ENCODE measurements at places on chromosomes 3 and 15.

DNA sequence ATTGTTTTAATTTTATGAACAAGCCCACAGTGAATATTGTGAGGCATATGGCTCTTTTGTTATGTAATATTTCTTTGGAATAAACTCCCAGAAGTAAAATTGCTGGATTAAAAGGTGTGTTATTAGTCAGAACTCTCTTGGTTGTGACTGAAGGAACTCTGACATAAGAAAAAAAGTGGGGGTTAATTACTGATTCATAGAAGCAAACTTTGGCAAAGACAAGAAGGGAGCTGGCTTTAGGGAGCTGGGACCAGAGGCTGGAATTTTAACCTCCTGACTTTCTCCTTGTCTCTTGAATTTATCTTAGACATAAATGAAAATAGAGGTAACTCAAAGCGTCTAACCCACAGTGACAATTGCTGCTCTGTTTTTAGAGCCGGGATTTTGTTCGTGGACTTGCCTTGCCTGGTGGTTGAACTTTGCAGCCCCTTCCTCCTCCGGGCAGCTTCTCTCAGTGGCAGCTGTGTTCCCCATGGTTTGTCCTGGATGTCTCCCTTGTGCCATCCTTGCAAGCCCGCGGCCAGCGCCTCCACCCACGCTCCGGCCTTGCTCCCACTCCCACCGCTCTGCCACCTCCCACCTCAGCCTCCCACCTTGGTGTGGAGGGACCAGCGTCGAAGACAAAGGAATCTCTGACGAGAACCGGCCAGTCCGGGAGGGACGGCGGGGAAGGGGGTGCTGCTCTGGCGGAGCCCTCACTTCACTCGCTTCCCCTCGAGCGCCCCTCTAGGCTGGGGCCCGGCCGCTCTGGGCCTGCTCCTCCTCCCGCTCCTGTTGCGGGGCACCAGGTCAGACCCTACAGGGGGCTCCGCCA lies 28.0 kb downstream of the ARHGAP31 start:
- DNase-seq = no peak

- no peak for DNase-seq
Measured at GRCh38 chr3:44842376-44842775, 19.3 kb upstream of the TMEM42 start.

GRCh38 chr3:183489455-183490210 lies 61.2 kb upstream of the MCF2L2 start:
- DNase-seq = no peak

GRCh38 chr3:70531063-70531657 lies 218.7 kb upstream of the MDFIC2 start:
- peak; percentile 3 for DNase-seq

GRCh38 chr3:12294885-12295580 lies 6.2 kb downstream of the PPARG start:
- DNase-seq = peak; percentile 24

DNA sequence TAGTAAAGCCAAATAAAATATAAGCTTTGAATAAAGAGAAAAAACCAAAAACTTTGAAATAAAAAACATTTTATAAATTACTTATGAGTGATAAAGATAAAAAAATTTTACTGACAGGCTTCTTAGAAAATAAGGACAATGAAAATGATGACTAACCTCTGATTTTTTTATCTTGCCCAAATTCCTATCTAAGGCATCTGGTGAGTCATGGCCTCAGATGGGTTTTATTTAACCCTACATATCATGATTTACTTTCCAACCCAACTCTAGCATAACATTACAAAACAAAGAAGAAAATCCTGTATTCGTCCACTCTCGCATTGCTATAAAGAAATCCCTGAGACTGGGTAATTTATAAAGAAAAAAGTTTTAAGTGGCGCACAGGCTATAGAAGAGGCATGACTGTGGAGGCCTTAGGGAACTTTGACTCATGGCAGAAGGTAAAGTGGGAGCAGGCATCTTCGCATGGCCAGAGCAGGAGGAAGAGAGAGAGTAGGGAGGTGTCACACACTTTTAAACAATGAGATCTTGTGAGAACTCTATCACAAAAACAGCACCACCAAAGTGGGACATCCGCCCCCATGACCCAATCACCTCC lies 152.1 kb downstream of the NEK10 start:
- peak; percentile 14 for DNase-seq

DNA sequence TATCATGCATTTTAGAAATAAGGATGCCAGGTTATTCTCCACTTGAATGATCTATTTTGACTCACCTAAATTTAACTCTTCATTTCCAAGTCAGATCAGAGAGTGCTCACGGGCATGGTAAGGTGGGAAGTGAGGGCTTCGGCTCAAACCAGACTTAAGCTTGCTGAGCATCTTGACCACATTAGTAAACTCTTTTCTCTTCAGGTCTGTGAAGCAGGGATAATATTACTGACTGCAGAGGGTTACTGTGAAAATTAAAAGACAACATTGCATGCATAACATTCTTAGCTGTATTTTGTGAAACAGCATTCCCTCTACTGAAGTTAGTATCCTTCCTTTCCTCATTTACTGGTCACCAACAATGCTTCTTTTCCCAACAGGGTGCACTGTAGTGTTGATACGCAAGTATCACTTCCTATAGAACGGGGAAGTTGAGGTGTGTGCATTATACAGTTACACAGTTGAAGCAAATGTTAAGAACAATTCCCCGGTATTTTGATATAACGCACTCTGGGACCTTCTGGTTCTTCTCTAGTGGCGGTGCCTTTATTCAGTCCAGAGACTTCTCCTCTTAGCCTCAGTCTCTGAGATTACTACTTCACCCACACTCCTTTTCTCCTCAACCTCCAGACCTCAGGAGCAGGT lies 74.1 kb upstream of the MNS1 start:
- DNase-seq = no peak

GRCh38 chr3:10337323-10338163 lies 16.6 kb upstream of the SEC13 start:
- DNase-seq = no peak

DNA sequence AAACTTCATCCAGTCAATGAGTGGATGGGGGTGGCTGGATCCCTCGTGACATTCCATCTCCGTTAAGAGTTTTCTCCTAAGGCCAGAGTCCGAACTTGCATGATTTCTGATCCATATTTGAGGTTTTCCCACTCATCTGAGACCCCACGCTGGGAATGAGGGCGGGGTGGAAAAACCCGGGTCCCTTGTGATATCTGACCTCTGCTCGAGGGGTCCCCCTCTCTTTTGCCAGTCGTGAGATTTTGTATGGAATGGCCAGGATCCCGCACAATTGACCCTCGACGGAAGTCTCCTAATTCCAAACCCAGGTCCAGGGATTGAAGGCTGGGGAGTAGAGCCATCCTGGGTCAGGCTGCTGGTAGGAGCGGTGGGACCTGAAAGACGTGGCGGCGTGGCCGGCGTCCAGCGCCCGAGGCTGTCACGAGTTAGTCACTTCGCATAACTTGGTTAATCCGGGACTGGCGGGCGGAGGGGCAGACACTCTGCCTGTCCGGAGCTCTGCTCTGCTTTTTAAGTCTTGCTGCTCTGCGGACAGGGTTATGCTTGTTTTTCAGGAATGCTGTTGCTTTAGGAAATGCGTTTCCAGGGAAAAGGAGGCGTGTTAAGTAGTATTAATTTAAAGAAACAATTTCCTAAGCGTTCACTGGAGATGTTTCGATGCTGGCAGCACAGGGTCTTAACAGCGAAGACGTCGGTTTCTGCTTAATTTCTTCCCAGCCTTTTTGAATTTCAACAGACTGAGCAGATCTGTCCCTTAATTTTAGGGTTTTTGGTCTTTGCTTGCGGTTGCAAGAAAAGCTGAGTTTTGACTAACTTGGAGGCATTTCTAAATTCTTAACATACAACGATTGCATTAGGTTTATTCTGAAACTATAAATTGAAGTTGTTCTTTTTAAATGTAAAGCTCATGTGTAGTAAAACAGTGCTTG lies 69.7 kb upstream of the LRRFIP2 start:
- peak; percentile 66 for DNase-seq

DNA sequence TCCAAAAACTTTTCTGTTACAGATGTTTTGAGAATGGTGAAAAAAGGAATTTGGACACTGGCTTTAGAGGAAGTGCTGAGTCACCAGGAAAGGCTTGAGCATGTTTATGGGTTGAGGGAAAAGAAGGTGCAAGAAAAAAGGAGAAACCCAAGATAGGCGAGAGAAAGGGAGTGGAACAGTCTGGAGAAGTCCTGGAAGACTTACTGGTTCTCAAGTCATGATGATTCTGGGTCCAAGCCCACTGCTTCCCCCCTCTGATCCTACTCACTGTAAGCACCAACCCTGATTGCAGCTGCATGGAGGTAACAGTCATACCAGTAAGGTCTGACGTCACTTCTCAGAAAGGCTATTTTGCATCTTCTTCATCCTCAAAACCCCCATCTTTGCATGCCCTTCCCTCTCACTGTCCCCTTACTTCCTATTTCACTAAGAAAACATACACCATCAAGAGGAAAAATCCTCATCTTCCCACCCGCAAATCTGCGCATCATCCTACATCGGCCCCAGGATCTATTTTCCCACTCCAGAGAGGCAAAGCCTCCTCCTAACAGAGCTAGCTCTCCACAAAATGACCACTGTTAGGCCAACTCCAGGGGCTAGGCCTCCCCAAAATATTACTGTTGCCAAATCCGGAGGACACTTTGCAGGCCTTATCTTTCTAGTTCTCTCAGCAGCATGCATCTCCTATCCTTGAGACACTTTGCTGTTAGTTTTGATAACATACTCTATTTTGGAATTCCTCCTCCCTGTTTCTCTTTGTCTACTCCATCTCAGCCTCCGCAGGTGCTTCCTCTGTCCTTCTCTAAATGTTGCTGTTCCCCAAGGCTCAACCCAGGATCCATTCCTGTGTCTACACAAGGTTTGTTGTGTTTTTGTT lies 3.2 kb upstream of the ATP13A3 start:
- no peak for DNase-seq

- no peak for DNase-seq
Measured at GRCh38 chr3:39809181-39809994, at the start of gene MYRIP. TSS of gene MYRIP (plus strand) at chr3:39809609. CDS start at chr3:39900817, 91,208 bp downstream.

DNA sequence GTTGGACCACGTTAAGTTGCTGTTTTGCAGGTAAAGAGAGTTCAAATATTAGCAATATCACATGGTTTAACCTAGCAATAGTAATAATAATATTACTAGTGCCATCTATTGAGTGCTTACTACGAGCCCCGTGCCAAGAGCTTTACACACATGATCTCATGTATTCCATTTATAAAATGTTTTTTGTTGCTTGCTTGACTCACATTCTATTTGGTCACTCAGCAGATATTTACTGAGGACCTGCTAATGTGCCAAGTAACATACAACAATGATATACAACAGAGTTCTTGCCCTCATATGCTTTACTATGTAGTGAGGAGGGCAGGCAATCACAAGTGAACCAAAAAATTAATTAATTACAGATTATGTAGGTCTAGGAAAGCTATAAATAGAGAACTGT lies 36.7 kb downstream of the CTDSPL start:
- no peak for DNase-seq

- DNase-seq = no peak
Measured at GRCh38 chr3:45923755-45924154, 19.5 kb upstream of the CXCR6 start.
